ENCODE measurements at places on chromosomes 12 and 14.
A peak's percentile ranks its signal among the peaks of the same experiment; 100 is the strongest.

DNA sequence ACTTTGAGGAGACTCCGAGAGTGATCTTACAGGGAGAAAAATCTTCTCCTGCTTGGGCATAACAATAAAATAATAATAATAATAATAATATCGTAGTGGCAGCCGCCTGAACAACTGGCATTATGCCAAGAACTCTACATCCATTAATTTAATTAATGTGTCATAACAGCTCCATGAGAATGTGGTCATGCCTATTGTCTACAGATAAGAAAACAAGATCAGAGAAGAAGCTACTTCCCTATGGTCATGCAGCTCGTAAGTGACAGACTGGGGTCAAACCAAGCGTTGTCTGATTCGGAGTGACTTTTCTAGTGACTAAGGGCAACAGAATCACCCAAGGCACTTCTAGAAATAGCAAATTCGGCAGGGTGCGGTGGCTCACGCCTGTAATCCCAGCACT is 11.7 kb downstream of the PROX2 start:
- DNase-seq = no peak

- DNase-seq = no peak
These were observed 44.4 kb downstream of the GIT2 start for GRCh38 chr12:109951751-109952150.

DNA sequence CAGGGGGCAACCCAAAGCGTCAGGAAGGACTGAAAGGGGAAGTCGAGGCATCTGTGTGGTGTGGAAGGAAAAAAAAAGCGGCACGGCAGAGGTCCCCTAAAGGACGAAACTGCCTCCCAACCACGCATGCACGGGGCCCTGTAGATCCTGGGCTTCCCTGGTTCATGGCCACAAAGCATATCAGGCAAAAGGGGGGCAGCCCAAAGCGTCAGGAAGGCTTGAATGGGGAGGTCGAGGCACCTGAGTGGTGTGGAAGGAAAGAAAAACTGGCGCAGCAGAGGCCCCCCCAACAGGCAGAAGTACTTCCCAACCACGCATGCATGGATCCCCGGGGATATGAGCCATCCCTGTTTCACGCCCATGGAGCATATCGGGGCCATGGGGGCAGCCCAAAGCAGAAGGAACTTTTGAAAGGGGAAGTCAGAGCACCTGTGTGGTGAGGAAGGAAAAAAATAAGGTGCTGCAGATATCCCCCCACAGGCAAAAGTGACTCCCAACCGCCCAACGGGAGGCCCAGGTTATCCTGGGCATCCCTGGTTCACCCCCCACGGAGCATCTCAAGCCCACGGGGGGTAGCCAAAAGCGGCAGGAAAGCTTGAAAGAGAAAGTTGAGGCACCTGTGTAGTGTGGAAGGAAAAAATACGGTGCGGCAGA is 581.2 kb downstream of the ALG10 start:
- no peak for DNase-seq

- no peak for DNase-seq
These were observed 20.2 kb upstream of the PELI2 start for GRCh38 chr14:56098021-56098420.

DNA sequence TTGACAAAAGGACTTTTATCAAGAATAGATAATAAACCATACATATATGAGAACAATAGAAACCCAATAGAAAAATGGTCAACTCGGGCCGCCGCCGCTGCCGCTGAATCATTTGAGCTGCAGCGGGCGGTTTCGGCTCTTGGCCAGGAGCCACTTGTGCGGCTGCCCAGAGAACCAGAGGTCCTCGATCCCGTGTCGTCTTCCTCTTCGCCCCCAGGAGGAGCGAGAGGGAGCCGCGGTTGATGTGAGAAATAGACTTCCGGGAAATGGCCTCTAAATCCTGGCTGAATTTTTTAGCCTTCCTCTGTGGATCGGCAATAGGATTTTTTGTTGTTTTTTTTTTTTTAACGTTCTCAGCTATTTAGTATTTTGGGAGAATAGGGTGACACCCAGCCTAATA is 44.8 kb downstream of the CPSF6 start:
- DNase-seq = no peak

- DNase-seq = no peak
These were observed 12.3 kb downstream of the ZFP36L1 start for GRCh38 chr14:68780358-68781160.

GRCh38 chr14:35814371-35815005 is 5.4 kb upstream of the RALGAPA1 start:
- DNase-seq = peak; percentile 33

GRCh38 chr12:82593901-82594396 is 92.8 kb upstream of the TMTC2 start:
- no peak for DNase-seq

- DNase-seq = no peak
These were observed 12.6 kb downstream of the ZNF26 start for GRCh38 chr12:132998741-132999140.

GRCh38 chr14:102769049-102769327 is 8.3 kb upstream of the TRAF3 start:
- DNase-seq = no peak

GRCh38 chr12:42809226-42809625 is 219.7 kb upstream of the PRICKLE1 start:
- DNase-seq = no peak

GRCh38 chr12:66500841-66501240 is 178.0 kb downstream of the GRIP1 start:
- peak; percentile 68 for DNase-seq

GRCh38 chr14:89164168-89165073 is 252.6 kb downstream of the FOXN3 start:
- no peak for DNase-seq

GRCh38 chr12:43795716-43796280 is 10.3 kb downstream of the TWF1 start:
- DNase-seq = no peak

GRCh38 chr14:32203928-32204357 is 874 bp upstream of the RNU6-8 start:
- no peak for DNase-seq

- no peak for DNase-seq
These were observed 18.7 kb downstream of the SSTR1 start for GRCh38 chr14:38226366-38226765.

DNA sequence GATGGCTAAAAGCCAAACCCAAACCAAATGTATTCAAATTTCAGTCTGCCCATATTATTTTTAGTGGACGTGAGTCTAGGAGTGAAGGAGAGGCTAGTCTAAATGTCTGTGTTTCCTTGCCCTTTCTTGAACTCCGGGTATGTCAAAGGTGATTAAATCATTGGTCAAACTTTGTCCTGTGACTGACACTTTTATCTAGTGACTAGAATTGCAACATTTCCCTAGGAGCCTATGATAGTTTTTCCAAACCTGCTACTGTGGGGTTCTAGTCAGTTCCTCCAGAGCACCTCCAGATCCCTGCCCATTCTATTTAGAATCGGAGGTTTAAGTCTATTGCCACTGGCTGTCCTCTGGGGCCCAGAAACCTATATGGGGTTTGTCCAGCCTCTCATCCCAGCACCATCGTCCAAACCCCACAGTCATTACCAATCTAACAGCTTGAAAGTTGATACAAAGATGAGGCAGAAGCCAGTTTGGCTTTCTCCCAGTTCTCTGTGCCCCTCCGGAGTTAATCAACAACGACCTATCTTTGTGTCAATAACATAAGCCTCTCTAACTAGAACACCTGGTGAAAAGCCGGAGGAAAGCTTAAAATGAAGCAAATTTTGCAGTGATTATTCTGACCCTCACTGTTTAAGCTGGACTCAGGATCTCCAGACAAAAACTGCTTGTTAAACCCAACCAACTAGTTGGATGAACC is 306.7 kb downstream of the ZFP36L1 start:
- no peak for DNase-seq

Data from GM12864 (cell line).